ENCODE measurements at places on chromosomes 7 and 10.

- no peak for DNase-seq
- H3K4me3 ChIP-seq = no peak overlapping the region
- no peaks in the 10 kb centered on the region for H3K27me3 ChIP-seq
- H3K36me3 ChIP-seq = no peaks in the 10 kb centered on the region
- H3K27ac ChIP-seq = no peak overlapping the region
- no peaks in the 10 kb centered on the region for H3K4me1 ChIP-seq
Measured at GRCh38 chr10:11647676-11648075, 36.2 kb upstream of the USP6NL start.

DNA sequence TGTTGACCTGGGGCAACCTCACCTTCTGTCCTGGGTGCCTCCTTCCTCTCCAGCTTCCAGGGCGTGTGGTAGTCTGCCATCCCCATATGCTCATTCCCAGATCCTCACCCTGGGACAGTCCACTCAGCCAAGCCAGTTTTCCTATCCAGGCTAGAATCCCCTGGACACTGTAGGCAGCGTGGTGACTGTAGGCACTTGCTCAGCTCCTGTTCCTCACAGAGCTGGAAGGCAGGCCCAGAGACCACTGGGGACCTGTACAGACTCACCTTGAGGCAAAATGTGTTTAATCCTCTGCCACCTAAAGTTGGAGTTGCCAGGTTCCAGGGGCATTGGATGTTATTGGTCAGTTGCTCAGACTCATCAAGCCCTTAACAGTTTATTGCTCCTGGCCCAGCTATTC, 2.4 kb upstream of the GRID1 start:
- no peaks in the 10 kb centered on the region for H3K27me3 ChIP-seq
- no peak overlapping the region for H3K27ac ChIP-seq
- H3K36me3 ChIP-seq = no peaks in the 10 kb centered on the region
- H3K4me1 ChIP-seq = no peaks in the 10 kb centered on the region
- no peak overlapping the region for H3K4me3 ChIP-seq

- no peaks in the 10 kb centered on the region for H3K4me1 ChIP-seq
- DNase-seq = no peak
- H3K27ac ChIP-seq = no peak overlapping the region
- no peak overlapping the region for H3K4me3 ChIP-seq
- H3K27me3 ChIP-seq = no peaks in the 10 kb centered on the region
- peaks cover 37% of the 10 kb centered on the region for H3K36me3 ChIP-seq
Measured at GRCh38 chr10:102519246-102519825, 15.6 kb downstream of the SUFU start.

DNA sequence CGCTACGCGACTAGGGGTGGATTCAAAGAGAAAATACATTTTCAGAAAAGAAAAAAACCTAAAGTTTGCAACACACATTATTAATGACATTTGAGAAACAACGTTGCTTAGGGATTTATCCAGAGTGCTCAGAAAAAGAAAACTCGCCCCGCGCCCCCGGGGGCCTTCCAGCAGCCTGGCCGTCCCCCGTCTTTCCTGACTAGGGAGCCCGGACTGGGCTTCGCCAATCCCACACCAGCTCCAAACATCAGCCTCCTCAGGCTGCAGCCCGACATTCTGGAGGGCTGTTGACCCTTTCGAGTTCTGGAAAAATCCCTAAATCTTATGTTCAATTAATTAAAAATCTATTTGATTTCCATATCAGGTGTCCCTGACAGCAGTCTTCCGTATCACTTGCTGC, 48.6 kb downstream of the CLEC2L start:
- H3K27ac ChIP-seq = no peak overlapping the region
- DNase-seq = no peak
- no peaks in the 10 kb centered on the region for H3K27me3 ChIP-seq
- H3K4me3 ChIP-seq = no peak overlapping the region

DNA sequence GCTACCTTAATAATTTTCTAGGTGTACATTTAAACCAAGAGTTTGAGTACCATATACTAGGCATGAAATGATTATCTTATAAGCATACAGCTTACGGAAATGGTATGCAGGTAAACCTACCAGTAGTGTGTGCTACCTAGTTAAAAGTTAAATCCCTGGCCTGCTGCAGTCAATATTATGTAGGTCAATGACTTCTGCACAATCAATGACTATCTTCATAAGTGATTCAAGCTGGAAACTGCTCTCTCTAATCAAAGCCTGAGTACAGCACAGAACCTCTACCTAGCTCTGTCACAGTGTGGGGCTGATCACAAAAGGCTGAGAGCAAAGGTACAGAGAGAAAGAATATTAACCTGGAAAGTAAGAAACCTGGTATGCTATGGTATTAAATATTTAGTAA, 733.7 kb downstream of the PCDH15 start:
- H3K27me3 ChIP-seq = no peaks in the 10 kb centered on the region
- H3K36me3 ChIP-seq = no peaks in the 10 kb centered on the region
- no peaks in the 10 kb centered on the region for H3K4me1 ChIP-seq
- no peak overlapping the region for H3K4me3 ChIP-seq
- DNase-seq = no peak

DNA sequence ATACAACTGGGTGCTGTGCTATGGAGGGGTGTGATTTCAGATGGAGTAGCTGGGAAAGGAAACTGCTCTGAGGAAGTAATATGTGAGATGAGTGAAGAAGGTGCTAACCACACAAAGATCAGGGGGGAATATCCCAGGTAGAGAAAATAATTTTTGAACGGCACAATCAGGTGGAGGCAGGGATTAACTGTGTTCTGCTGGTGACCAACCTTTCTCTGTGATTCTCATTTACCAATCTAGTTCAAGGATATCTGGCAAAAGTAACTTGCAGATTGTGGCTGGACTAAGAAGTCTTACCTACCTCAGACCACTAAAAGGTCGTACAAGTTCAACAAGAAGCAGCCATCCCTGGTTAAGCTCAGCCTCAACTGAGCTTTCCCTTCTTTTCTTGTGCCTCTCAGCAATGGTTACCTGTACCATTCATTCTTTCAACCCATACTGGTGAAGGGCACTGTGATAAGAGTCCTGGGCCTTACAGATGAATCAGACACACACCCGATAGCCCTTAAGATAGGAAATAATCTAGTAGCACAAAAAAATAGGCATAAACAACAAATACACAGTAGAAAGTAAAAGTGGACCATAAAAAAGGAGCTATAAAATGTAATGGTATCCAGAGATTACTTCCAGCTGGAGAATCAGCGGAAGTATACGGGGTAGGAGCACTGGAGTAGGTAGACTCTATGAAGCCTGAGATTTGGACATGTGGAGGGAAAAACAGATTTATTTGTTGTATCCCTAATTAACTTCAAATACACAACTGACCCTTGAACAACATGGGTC, 96.6 kb downstream of the UBE2H start:
- no peak for DNase-seq
- H3K4me1 ChIP-seq = peaks cover 8% of the 10 kb centered on the region
- no peaks in the 10 kb centered on the region for H3K36me3 ChIP-seq
- H3K27me3 ChIP-seq = no peaks in the 10 kb centered on the region

- no peaks in the 10 kb centered on the region for H3K4me1 ChIP-seq
- H3K4me3 ChIP-seq = no peak overlapping the region
Measured at GRCh38 chr7:64098-64915, 128.1 kb upstream of the FAM20C start.

GRCh38 chr10:84510121-84510520, 181.7 kb downstream of the CCSER2 start:
- no peak overlapping the region for H3K4me3 ChIP-seq
- no peaks in the 10 kb centered on the region for H3K4me1 ChIP-seq
- no peak for DNase-seq
- H3K27ac ChIP-seq = no peak overlapping the region

DNA sequence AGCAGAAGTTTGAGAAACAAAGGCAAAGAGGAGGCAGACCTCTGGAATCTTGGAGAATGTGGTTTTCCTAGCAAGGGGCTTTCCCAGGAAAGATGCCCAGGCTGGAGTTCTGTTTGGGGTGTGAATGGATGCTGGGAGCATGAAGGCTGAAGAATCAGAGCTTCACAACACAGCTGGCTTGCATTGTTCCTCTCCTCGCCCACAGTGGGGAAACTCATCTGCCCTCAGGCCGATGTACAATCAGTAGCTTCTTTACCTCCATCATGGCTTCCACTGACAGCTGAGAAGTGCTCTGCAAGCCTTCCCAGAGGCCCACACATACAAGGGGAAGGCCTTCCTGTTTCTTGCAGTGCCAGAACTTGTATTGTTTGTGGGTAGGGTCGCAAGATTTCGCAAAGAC, 90.8 kb upstream of the HECTD2 start:
- no peak for DNase-seq
- H3K4me3 ChIP-seq = no peak overlapping the region
- H3K27ac ChIP-seq = no peak overlapping the region
- H3K27me3 ChIP-seq = no peaks in the 10 kb centered on the region

- no peak overlapping the region for H3K4me3 ChIP-seq
- DNase-seq = no peak
- H3K27me3 ChIP-seq = no peaks in the 10 kb centered on the region
- no peaks in the 10 kb centered on the region for H3K4me1 ChIP-seq
- H3K27ac ChIP-seq = no peak overlapping the region
Measured at GRCh38 chr10:105596749-105597148, 955.7 kb downstream of the SORCS3 start.

DNA sequence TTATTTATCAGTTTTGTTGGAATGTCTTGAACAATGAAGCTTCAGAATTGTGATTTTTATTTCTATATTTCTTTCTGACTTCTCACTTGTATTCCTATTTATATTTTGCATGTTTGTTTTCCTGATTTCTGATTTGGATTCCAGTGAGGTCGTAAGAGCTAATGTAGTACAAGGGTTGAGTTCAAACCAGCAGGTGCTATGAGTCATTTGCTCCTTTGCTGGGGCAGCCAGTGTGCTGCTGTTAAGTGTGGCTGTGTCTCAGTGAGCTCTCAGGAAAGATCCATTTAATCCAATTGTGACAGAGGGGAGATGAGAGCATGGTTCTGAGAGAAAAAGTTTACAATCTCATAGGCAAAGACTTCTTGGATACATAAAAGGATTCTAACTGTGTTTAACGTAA, 48.6 kb downstream of the MCU start:
- no peaks in the 10 kb centered on the region for H3K27me3 ChIP-seq
- H3K36me3 ChIP-seq = no peaks in the 10 kb centered on the region
- no peak overlapping the region for H3K4me3 ChIP-seq
- DNase-seq = no peak
- no peaks in the 10 kb centered on the region for H3K4me1 ChIP-seq
